ENCODE measurements at places on chromosomes 1 and 21.

- DNase-seq, result no peak
Observed at GRCh38 chr1:114155706-114156105, 2.0 kb upstream of the SYT6 start.

DNA sequence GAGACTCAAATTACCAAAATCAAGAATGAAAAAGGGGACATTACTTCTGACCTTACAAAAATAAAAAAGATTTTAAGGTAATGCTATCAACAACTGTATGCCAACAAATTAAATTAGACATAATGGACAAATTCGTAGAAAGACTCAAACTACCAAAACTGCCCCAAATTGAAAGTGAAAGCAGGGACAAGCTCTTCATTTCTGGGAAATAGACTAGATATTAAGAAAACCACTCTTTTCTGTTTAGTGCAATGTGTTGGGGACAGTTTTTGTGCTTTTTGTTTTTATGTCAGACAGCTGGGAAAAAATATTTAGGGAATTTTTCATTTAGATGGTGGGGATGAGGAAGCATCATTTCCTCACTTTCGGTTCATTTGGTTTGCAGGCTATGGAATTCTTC is 4.9 kb upstream of the GBP1 start:
- peak; percentile 27 for DNase-seq

- no peak for DNase-seq
Observed at GRCh38 chr1:68453060-68453670, 3.4 kb upstream of the RPE65 start.

DNA sequence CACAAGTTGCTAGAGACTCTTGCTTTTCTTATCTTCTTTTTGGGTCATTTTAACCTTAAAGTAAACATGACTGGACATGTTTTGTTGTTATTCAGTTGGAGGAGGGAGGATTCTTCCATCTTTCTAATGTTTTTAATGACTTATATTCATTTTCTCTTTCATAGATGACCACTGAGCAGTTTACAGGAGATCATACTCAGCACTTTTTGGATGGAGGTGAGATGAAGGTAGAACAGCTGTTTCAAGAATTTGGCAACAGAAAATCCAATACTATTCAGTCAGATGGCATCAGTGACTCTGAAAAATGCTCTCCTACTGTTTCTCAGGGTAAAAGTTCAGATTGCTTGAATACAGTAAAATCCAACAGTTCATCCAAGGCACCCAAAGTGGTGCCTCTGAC is 11.9 kb downstream of the DYRK3 start:
- DNase-seq, result no peak

DNA sequence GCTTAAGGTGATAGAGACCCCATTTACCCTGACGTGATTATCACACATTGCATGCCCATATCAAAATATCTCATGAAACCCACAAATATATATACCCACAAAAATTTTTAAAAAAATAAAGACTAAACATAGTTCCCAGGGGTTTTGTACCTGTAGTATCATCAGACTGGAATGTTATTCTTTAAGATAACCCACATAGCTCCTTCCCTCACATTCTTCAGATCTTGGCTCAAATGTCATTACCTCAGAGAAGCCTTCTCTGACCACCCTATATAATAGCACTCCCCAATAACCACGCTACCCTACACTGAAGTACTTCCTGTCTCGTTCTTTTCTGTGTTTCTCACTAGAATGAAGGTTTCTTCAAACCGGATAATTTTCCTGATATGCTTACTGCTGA is 138.3 kb upstream of the SNX7 start:
- DNase-seq, result no peak

GRCh38 chr1:170932236-170932635 is 3.1 kb upstream of the MROH9 start:
- DNase-seq, result no peak

DNA sequence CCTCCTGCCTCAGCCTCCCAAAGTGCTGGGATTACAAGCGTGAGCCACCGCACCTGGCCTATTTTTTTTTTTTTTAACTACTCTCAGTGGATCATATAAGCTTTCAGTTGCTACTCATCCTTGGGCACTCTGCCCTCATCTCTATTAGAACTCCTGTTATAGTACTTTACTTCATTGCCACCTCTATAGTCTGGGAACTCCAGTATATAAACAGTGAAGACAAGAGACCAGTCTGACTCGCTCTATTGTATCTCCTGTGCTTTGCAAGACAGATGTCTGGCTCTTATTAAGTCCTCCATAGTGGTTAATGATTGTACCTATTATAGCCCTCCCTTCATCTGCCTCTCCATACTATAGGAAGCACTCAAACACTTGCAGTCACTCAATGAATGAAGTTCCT is 15.1 kb downstream of the KHDRBS1 start:
- no peak for DNase-seq

DNA sequence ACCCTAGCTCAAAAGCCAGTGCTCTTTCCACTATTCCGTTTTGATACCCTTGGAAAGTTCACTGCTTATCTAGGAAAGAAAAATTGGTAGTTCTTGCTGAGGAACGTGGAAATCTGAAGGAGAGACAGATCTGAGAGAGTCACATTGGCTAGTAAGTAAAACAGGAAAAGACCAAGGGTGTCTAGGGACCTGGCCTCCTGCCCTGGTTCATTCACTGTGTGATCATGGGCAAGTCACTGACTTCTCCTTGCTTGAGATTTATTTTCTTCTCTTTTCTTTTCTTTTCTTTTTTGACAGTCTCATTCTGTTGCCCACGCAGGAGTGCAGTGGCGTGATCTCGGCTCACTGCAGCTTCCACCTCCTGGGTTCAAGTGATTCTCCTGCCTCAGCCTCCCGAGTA is 90.8 kb downstream of the NFIA start:
- no peak for DNase-seq

DNA sequence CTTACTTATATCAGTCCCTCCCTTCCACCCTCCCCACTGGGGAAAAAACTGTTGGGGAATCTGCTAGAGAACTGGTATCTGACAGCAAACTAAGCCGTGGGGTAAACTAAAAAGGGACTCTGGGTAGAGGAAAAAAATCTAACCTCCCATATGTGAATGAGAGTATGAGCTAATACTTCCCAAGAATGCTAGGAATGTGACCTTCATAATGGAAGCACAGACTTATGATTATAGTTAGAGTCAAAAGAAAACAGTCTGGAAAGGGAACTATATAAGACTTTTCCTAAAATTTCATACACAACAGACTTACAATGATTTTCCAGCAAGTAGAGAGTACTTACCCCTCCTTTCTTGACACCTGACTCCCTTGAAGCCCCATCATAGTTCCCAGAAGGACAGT is 23.0 kb upstream of the RBBP5 start:
- DNase-seq, result no peak

DNA sequence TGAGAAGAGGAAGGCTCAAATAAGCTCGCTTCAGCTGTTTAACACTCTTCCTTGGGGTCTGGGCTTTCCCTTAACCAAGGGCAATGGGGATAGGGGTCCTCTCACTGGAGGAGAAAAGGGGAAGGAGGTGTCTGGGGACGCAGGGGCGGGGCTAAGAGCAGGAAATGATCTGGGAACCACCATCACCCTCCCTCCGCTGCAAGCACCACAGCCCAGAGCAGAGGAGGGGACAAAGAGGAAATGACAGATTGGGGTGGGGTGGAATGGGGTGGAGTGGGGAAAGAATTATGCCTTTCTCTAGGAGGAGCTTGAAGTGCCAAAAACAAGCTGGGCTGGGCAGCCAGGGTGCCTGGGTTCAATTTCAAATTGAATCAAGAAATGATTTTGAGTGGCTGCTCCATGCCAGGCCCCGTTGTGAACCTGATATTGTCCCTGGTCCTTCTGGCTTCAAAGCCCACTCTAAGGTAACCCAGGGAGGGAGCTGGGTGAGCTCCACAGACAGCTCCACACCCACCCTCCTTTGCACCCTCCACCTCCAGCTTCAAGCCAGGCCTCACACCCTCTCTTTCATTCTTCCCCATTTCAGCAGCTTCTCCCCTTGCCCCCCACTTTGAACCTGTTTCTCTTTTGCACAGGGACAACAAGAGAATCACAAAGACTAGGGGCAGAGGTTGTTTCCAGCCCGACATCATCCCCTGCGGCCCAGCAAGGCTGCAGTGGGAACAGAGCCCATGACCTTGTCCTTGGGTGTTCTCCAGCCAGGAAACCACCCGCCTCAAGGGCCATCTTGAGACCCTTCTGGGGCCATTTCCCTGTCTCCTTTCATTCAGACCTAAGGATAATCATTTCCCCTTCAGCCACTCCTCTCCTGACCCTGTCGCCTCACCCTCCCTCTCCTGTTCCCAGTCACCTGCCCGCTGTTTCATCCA is 1.1 kb downstream of the ARHGAP30 start:
- DNase-seq, result peak; percentile 84

- DNase-seq, result no peak
Observed at GRCh38 chr1:61808968-61809367, 66.7 kb downstream of the PATJ start.

DNA sequence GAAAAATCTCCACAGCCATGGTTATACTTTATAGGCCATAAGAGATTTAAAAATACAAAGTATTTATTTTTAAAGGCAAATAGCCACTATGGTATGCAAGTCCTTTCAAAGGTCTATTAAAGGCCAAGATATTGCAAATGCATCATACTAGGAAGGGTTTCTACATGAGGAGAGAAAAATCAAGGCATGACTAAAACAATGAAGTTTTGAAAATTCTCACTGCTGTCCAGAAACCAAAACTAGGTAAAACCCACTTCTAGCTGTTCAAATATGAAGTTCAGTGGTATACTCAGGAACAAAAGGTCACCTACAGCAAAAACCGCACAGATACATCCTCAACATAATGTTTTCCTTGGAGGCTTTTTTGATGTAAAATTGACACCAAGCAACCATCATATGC is 75.0 kb downstream of the EPS15 start:
- DNase-seq, result no peak

DNA sequence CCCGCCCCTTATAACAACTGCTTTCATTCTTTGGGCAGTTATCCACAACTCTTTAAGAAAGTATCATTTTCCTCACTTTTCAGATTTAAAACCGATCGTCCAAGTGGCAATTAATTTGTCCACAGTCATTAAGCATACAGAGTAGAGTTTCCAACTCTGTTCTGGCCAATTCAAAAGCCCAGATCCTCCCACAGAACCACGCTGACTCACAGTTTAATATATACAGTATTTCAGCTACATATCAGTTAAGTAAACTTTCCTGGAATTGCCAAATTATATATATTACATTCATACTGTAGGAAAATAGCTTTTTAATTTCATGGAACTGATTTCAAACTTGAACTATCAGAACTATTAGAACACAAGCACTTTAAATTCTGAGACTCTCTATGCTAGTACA is 163.8 kb upstream of the ESRRG start:
- DNase-seq, result no peak

DNA sequence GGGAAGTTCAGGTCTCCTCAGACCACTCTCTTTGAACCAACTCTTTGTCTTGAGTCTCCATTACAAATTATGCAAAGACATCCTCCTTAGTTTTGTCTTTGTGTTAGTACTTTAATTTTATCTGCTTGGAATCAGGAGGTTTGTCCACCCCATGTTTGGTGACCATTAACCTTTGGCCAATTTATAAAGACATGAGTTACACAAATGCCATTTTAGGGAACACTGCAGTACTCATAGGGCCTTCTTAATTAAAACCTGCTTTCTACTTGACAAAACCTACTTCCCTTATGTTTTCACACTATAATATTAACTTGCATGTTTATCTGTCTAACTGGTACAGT is 7.9 kb upstream of the CDC73 start:
- no peak for DNase-seq

DNA sequence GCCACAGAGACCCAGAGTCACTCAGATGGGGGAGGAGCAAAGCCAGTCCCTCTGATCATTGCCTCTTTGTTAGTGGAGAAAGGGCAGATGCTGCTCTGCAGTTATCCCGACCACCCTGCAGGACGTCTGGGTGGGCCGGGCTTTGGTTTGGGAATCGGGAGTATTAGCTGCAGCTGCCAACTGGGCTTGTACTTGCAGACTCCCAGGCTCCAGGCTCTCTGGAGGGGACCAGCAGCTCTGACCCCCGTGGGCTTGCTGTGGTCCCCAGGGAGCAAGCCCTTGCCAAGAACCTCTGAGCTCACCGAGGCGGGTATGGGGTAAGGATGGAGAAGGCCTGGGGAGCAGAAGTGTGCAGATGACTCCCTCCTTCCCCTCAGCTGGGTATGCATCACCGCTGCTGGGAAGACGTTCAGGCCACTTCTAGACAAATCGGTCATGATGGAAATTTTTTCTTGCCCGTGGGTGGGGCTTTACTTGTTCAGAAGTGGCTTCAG is 21.6 kb downstream of the MAPKAPK2 start:
- no peak for DNase-seq

DNA sequence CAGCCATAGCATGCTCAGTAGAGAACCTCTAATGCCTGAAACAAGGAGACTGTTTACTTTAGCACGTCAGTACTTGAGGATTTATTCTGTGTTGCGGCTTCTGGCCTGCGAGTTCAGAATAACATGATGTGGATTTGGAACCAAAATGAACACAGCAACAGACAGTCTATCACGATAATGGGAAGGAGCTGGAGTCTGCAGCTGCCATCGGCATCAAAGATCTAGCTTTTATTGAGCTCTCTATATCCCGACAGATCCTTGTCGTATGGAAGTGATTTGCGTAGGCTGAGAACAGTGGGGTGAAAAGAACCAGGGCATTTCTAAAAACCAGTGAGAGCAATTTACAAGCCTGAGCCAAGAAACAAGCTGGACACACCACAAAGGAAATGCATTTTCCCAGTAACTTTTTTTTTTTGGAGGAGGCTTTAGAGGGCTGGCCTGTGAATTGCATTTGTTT is 294.2 kb downstream of the KIF26B start:
- DNase-seq, result no peak

DNA sequence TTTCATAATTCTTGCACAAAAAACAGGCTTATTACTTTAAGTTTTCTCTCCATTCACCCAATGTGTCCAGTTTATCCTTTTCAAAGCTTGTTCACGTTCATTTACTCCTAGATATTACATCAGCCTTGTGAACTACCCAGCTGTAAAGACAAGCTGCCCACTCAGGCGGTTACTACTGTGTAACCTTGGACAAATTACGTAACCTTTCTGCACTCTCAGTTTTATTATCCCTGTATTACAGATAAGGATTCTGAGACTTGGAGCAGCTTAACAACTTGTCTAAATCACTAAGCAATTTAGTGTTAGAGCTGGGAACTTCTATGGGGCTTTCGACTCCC is 20.5 kb upstream of the LPAR3 start:
- DNase-seq, result no peak

- no peak for DNase-seq
Observed at GRCh38 chr1:13899856-13900255, 199.9 kb downstream of the PRDM2 start.

DNA sequence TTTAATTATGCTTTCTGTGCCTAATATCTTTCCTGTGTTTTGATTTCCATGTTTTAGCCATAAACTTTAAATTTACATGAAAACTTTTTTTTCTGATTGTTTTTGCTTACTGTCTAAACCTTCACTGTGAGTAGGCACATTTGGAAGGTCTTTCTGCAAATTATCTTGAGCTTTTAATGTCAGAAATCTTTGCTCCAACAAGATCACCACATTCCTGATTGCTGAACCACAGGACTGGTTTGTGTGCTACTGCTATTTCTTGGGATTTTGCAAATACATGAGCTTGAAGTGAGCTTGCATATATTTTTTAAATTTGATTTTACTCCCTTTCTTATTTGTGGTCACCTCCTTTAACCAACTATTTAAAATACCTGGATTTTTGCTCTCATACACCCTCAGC is 61.3 kb downstream of the PTBP2 start:
- no peak for DNase-seq
